Right lobe of liver (tissue), 6 donors: ENCODE measurements at places on chromosomes 6 and 20.

- DNase-seq = no peak
These were observed 12.8 kb downstream of the MTCH1 start for GRCh38 chr6:36973190-36973589.

- peak; percentile 54 for DNase-seq
These were observed at the start of gene KHDC1 for GRCh38 chr6:73262671-73263569. Gene KHDC1, minus strand, starts transcription at chr6:73263196. Its CDS starts 20,679 bp downstream, at chr6:73242517.

DNA sequence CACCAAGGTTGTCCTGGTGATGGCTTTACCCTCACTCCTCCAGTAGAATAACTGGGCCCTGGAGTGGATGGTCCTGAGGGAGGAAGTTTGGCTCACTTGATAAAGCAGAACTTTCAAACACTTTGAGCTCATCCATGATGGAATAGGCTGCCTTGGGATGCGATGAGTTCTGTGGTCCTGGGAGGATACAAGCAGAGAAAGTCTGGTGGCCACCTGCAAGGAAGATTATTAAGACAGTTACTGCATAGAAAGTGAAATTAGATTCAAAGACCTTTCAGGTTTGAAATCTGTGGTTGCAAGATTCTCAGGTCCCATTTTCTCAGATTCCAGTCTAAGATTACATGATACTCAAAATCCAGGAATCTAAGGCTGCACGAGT lies 19.9 kb upstream of the CCN5 start:
- no peak for DNase-seq

DNA sequence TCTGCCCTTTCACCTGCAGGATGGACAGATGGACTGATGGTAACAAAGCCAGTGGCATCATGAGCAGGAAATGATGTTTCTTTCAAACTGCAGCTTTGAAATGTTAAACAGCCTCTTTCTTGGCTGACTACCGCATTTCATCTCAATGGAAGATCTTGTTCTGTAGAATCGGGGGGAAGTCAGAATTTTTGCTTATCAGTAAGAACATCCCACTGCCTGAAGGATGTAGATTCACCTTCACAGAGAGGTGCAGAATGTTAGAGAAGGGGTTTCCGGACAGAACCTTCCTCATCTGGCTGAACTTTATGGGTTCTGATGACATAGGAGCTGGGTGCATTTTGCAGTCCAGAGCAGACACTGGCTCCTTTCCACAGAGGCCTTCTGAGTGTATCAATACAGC lies 32.7 kb downstream of the GGTLC1 start:
- DNase-seq = no peak

- DNase-seq = peak; percentile 72
These were observed at the start of gene MICAL1 for GRCh38 chr6:109455437-109456110. Gene MICAL1, minus strand, starts transcription at chr6:109455772. Its CDS starts 1,576 bp downstream, at chr6:109454196.

GRCh38 chr20:32019563-32020463 lies 9.6 kb downstream of the CCM2L start:
- DNase-seq = no peak

GRCh38 chr6:162198076-162198475 lies 529.5 kb downstream of the PRKN start:
- DNase-seq = no peak

DNA sequence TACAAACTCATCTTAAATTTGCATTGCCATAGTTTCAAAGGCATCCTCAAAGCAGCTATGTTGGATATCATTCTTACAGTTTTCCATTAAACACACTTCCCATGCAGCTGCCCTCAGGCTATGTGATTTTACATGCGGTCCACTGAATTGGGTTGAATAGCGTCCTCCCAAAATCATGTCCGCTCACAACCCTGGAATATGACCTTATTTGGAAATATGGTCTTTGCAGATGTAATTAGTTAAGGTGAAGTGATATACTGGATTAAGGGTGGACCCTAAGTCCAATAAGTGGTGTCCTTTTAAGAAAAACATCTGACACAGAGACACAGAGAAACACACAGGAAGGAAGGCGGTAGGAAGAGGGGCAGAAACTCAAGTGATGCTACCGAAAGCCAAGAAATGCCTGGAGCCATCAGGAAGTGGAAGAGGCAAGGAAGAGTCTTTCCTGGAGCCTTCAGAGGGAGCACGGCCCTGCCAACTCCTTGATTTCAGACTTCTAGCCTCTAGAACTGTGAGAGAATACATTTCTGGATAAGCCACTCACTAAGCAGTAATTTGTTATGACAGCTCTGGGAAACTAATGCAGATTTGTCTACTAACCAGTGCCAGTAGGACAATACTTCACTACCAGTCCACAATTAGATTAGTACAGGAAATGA lies 42.7 kb upstream of the NHSL1 start:
- DNase-seq = no peak

DNA sequence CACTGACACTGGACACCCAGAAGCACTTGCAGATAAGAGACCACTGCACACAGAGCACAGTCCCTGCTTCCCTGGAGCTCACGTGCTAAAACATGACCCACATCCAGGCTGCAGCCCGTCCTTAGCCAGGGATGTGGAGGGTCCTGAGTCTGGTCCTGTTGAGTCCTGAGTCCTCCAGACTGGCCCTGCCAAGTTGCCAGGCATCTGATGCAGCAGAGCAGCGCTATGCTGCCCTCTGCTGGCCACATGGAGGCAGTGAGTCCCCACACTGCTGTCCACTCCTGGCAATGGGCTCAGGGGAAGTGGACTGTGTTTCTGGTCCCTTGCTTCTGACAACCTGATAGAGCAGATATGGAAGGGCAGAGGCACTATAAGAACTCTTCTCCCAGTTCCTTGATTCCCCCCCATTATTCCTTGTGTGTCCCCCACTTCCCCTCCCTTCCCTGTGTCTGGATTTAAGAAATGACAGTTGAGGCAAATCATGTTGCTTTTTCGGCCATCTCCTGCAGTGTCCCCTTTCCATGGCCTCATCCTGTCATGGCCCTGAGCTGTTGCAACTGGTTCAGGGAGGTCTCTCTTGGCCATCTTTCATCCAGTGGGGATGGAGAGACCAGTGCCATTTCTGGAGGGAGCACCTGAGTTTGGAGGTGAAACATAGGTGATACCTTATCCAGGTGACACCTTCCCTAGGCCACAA lies 86.0 kb downstream of the DHX35 start:
- peak; percentile 80 for DNase-seq

DNA sequence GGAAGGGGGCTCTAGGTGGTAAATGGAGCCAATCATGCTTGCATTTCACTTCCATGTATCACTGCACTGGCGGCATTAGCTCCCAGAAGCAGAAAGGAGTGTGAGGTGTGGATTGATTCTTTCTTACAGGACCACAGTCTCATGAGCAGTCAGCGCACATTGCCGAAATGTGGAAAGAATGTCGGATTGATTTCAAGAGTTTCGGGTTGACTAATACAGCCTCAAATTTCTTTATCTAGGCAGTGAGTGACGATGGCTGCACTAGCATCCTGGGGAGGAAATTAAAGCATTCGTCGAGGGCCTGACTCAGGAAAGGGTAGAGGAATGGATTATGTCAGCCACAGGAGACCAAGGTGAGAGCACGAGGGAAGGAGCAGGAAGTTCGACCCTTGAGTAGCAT lies 222.8 kb upstream of the CDYL start:
- DNase-seq = no peak

DNA sequence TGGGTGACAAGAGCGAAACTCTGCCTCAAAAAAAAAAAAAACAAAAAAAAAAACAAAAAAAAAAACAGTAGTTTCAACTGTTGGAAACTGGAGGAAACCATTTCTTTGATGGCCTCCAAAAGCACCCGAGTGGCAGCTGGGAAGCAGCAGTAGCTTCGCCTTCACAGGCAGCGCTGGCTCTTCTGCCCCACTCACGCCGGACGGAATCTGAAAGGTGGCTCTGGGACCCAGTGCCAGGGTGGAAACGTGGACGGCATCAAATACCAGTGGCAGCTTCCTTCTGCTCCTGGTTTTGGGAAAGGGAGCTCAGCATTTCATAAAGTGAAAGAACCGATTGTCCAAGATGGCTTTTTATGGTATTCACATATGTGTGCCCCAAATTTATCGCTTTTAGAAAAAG lies 159.4 kb downstream of the SMOC2 start:
- DNase-seq = no peak

DNA sequence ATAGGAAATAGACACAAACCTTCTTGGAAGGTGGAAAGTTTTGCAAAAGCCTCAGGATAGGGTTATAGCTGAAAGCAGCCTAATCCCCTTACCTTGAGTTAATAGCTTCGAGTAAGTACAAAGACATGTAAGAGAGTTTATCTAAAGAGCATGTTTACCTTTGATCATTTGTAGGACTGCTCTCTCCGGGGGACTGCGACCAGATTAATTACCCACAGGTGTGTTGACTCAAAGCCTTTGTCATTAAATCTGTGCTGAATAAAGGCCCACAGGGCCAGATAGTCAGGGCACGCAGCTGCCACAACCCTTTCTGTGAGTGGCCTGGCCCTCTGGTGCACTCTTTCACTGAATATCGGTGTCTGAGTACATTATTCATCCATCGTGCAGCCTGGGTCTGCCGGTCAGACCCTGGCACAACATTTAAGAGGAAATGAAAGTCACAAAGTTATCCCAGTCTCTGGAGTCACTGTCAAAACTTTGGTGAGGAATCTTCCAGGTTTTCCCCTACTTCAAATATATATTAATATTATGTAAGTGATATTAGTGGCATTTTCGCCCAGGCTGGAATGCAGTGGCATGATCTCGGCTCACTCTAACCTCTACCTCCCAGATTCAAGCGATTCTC lies 5.4 kb upstream of the MICA start:
- DNase-seq = no peak

DNA sequence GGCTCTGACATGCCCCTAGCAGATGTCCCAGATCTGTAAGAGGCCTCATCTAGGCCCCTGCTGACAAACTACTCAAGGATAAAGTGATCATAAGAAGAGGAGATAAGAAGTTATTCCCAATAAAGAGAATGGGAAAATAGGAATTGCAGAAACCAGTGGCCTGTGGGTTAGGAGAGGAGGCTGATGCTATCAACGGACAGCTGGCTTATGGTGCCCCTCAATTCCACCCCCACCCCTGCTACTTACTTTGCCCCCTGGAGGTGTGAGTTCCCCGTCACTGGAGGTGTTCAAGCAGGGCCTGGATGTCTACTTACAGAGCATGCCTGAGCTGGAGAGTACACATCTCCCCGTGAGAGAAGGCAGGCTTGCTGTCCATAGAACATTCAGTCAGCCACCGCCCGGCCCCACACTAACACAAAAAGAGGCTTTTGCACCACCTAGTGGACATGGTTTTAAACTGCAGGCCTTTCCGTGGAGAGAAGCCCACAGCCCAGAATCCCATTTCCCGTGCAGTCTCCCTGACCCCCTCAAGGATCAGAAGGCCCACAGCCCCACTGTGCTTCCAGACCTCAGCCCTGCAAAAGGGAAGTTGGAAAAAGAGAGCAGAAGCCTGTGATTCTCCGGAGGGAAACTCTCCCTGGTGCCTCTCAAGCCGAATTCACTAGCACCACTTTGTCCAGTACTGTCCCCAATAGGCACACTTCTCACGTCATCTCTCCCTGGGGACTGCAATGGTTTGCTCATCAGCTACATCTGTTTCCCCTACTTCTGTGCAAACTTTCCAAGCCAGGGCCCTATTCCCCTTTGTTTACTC lies 23.8 kb upstream of the BNIP5 start:
- DNase-seq = peak; percentile 72

DNA sequence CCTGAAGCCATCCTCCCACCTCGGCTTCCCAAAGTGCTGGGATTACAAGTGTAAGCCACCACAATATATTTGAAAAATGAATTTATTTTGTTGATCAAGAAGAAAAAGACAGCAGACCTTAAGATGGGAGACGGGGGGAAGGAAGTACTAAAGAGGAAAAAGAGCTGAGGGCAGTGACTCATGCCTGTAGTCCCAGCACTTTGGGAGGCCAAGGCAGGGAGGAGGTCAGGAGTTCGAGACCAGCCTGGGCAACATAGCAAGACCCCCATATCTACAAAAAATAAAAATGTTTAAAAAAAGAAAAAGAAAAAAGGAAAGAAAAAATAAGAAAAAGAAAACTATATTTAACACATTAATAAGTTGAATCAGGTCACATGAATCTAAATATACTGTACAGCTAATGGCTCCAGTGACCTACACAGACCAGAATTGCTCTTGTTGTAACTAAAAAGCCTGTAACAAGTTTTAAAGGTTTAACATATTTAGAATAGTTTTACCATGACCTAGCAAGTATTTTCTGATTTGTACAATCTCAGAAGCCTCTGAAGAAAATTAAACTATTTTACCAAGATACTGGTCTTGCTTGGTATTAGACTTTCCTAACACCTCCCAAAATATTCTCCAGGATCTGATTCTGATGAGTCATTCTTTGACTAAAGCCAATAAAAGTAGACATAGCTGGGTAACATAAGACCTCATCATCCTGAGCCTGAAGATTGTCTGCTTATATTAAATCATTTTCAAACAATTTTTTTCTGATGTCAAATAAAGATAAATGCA lies 4.3 kb upstream of the AKIRIN2 start:
- DNase-seq = no peak

DNA sequence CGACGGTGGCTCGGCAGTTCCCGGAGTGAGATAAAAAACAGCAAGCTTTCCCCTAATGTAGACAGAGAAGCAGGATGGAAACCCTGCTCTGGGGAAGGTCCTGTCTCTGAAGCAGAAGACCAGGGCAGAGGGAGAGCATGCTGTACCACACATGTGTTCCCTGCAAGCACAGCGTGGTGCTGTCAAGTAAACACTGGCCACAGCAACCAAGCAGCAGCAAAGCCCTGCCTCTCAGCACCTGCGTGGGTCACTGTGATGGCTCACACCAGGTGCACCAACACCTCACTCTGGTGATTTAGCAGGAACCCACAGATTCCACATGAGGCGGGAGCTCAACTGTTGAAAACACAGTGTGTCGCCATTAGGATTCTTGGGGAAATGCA lies 65.2 kb upstream of the TXNDC5 start:
- peak; percentile 24 for DNase-seq

GRCh38 chr20:57457243-57458095 lies 66.3 kb downstream of the RBM38 start:
- DNase-seq = no peak

DNA sequence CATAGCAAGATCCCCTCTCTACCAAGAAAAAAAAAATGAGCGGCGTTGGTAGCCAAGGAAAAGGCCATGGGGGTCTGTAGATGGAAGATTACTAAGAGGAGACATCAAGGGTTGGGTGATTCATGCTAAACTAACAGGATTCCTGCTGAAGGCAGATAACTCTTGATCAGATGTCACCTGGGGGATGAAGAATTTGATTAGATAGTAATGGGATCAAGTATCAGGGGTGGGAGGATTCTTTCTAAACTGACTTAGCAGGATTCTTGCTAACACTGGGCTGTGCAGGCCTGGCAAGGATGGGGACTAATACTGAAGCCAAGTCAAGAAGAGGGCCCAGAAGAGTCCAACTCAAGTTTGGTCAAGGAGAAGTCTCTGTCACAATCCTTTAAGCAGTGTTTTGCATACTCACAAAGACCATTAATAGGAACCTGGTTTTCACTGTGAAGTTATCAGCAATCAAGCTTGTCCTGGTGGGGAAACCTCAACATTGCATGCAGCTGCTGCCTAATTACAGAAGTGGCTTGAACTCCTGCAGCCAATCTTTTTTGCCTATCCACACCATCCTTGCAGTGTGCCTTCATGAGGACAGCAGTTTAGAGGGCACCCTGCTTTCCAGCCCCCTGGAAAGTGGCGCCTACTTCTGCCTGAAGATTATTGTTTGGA lies 61.3 kb downstream of the ANKRD6 start:
- no peak for DNase-seq

- peak; percentile 48 for DNase-seq
These were observed at the start of gene CYP24A1 for GRCh38 chr20:54173653-54174456. Gene CYP24A1, minus strand, starts transcription at chr20:54173986. Its CDS starts 407 bp downstream, at chr20:54173579.
